ENCODE measurements at places on chromosomes 3 and 15.

GRCh38 chr3:167350245-167350862 is 29.7 kb downstream of the ZBBX start:
- no peak for DNase-seq

GRCh38 chr15:25717127-25717456 is 146.0 kb downstream of the ATP10A start:
- no peak for DNase-seq

DNA sequence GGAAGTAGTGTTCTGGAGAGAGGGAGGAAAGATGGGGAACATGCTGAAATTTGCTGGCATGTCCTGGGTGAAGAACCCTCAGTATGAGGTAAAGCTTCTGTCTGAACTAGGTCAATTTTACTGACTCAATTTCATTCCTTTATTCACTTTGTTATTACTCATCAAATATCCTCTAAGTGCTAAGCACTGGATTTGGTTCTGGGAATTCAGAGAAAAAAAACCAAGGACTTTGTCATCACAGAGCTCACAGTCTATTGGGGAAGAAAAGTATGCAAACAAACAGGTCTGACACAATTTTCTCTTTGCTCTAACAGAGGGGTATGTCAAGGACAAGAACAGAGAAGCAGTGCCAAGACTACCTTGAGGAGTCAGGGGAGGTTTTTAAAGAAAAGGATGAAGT is 68.0 kb downstream of the TFG start:
- DNase-seq, result no peak

GRCh38 chr3:122533931-122534334 is 19.2 kb upstream of the KPNA1 start:
- no peak for DNase-seq

DNA sequence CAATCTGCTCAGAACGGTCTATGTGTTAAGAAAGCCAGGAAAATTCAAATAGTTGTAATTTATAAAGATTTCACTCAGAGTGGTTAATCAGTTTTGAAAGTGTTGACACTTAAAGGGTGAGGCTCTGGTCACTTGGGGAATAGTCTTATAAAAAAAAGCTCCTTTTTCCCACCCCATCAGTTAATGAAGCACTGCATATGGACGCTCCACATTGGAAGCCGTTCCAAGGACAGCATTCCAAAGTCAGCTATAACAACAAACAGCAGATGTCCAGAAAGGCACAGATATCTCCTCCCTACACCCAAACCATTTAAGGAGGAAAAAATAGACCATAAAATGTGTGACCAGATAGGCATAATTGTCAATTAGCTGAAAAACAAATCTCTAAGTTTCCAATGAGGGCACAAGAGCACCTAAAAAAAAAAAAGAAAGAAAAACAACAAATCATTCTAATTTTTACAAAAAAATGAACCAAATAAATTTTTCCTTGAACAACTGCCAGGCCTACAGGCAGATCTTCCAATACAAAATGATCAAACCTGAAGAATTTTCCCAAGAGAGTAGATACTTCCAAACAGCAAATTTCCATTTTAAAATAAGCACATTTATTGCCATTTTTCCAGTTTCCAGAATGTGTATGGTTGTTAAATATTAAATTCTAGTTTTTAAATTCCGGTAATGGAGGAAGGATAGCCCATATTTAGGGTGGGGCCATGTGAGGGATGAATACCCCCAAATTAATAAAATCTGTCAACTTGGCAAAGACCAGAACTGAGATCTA is 198.3 kb downstream of the ERC2 start:
- DNase-seq, result no peak

DNA sequence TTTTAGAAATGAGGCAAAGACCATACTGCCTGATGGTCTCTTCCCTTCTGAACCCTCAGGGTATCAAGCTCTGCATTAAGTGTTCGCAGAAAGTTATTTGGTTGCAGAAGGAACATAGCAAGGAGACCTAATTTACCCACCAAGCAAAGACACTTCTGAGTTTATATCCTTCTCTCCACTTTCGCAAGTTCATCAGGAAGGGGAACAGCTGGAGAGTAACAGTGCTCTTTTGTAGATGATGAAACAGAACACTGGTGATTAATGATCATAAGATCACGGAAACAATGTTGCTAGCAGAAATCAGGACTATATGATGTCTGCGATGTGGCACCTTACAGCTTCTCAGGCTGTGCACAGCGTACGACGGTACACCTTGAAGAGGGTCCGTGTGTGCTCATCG is 62.1 kb downstream of the NCEH1 start:
- DNase-seq, result no peak

DNA sequence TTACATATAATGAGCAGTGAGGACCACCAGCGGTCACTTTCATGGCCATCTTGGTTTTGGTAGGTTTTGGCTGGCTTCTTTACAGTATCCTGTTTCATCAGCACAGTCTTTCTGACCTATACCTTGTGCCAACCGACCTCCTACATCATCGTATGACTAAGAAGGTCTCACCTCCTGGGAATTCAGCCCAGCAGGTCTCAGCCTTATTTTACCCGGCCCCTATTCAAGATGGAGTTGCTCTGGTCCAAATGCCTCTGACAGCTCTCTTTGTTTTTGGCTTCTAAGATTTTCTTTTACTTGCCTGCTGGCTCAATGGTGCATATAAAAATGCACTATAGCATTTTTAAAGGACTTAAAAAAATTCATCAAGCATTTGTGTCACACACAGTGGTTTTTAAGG is 3.2 kb upstream of the MME start:
- DNase-seq, result no peak

DNA sequence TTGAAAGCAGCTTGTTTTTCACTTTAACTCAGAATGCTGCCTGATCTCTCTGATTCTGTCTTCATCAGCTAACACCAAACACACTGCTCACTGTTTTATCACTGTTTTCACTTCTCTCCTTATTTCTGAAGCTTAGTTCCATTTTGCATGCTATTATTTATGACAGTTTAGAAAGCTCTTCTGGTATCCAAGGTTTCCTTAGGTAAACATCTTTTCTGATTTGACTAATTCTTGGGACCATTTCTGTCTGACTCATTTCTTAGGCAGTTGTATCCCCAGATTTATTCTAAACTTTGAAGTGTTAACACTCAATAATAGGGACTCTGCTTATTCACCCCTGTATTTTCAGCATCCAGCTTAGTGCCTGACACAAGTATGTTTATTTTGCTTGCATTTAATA is 167.7 kb downstream of the BCHE start:
- no peak for DNase-seq

GRCh38 chr3:77362936-77363335 is 323.0 kb downstream of the ROBO2 start:
- no peak for DNase-seq

- DNase-seq, result no peak
Measured at GRCh38 chr3:69558912-69559311, 173.0 kb upstream of the FRMD4B start.

DNA sequence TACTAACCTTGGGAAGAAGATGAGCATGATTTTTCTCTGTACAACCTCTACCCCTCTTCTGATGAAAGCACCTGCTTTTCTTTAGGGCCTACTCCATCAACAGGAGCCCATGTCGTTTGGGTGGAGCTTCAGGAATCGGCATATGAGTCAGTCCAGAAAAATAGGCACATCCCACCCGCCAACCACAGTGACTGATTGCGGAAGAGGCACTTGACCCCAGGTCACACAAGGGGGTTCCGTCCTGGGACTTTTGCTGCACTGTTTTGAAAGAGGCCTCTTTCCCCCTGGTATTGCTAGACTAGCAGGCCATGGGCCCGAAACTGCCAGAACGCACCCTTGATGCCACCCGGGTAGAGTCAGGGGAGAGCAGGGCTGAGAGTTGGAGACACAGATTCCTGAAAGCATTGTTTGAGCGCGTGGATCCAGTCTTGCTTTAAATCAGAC is 19.3 kb upstream of the NRROS start:
- DNase-seq, result no peak

DNA sequence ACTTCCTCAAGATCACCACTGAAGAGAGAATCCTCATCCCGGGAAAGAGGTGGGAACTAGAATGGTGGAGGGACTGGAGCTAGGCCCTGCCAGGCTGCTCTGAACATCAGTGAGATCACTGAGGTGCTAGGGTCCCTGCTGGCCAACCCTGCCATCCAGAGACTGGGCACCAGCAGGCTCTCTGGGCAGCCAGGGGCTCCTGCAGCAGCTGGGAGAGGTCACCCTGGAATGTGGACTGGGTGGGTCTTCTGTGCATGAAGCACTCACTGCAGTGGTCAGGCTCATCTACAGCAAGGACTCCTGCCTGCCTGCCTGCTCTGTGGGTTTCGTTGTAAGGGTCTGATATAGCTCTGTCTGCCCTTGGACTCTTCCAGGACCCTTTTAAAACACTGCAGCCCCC is 24.9 kb downstream of the ALS2CL start:
- no peak for DNase-seq

- no peak for DNase-seq
Measured at GRCh38 chr3:182937293-182938051, 42.9 kb downstream of the DCUN1D1 start.

DNA sequence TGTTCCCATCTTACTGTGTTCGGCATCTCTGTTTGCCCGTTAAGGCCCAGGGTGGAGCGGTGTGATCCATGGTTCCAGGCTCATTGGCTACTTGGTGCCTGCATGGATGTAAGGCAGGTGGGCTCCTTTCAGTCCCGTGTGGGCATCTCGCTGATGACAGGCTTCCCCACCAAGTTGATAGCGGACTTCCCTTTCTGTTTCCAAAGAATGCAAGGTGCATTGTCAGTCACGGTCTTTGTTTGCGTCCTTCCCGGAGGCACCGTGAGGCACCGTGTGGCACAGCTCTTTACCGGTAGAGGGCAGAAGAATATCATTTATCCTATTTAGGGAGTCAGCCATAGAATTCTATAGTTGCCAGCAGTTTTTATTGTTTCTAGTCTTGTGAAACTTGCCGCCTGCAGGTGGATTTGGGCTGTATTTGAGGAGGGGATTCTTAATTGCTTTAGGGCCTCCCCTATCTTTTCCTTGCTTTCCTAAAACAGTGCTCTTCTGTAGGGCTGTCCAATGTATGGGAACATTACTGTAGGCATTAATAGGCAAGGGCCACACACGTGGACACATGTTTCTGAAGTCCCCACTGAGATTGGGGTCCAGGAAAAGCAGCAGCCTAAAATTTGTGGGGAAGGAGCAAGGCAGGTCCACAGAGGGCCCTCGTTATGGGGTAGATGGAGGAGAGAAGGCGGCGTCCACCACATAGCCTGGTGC is 244.1 kb downstream of the SLCO3A1 start:
- peak; percentile 73 for DNase-seq

DNA sequence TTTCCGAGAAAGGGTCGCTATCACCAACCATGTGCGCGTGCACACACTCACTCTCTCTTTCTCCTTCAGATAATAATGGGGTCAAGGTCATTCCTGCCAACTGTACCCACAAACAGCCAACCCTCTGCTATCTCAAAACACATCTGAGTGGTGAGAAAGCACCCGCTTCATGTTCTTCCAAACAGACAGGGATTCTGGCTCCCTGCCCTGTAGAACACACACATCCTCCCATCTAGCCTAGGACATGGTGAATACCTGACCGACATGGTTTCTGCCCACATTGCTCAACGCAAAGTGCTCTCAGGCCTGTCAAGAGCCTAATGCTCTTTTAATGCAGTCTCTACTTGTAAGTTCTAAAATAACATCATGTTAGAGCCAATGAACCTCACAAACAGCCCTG is 302.2 kb downstream of the FOXP1 start:
- no peak for DNase-seq

- no peak for DNase-seq
Measured at GRCh38 chr3:93969997-93970396, 3.7 kb downstream of the PROS1 start.

- DNase-seq, result no peak
Measured at GRCh38 chr3:102329066-102329465, 105.7 kb upstream of the ZPLD1 start.

- DNase-seq, result no peak
Measured at GRCh38 chr15:31069360-31070000, 32.0 kb downstream of the TRPM1 start.

DNA sequence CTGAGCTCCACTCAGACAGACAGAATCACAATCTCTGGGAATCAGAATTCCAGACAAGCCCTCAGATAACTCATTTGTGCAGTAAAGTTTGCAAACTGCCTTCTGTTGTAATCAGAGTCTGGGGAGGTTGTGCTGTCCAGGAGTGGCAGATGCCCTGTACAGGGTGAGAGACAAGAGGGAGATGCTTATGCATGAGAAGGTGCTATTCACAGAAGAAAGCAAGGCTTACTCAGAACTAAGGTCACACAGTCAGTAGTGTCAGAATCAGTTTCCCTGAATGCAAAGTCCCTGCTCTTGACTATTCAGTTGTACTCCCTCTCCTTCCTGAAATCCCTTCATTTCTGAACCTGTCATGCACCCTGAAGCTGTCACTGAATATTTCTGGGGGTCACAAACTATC is 43.7 kb downstream of the SRPRB start:
- no peak for DNase-seq

GRCh38 chr3:112778353-112778948 is 68.2 kb downstream of the CD200R1L start:
- no peak for DNase-seq

GRCh38 chr15:81199031-81199779 is 2.5 kb downstream of the IL16 start:
- DNase-seq, result no peak

DNA sequence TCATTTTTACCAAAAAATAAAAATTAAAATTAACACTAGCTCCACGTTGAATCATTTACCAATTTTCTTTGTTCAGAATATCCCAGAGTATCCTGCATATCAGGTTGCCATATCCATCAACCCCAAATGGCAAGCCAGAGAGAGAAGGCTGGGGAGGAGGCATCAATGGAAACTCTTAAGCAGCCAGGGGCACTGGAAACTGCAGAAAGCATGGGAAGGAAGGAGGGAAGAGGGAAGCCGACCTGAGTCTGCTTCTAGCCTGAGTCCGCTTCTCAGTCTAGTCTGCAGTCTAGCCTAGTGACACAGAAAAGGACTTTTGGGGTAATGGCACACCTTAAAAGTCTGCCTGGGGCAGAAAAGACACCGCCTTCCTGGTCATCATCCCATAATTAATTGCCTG is 1.6 kb upstream of the MTHFS start:
- DNase-seq, result no peak

DNA sequence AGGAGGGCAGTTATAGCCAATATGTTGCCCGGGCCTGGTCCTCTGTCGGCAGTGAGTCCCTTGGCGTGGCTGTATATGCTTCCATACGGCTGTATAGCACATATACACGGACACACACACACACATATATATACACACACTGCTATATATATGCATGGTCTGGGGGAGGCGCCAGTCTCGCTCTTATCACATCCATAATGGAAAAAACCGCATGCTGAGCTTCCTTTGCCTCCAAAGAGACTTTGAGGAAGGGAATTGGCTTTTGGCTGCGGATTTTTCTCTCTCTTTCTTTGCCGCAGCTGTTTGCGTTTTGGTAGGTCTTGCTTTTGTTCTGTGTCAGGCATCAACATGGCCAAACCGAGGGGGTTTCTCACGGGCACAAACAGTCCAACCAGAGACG is 11.3 kb upstream of the TMEM115 start:
- no peak for DNase-seq

All from ecto neural progenitor cell (in vitro differentiated cells).